ENCODE measurements at places on chromosomes 7 and 10.

DNA sequence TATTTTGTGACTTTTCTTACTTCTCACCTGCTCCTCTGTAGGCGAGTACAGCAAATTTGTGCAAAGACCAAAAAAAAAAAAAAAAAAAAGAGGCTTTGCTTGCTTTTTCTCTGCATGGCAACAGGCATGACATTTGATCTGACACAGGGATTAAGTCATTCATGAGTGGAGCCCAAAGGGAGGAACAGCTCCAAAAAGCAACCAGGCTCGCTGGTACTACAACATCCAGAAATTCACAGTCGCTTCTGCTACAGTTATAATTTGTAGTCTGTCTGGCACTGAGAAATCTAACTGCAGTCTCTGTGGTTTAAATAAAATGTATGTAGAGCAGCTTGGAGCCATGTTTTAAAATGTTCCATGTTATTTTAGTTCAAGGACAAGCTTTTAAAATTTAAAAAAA, 31.7 kb downstream of the MKX start:
- DNase-seq = no peak

- DNase-seq = no peak
Observed at GRCh38 chr10:113301342-113301984, 251.4 kb upstream of the HABP2 start.

DNA sequence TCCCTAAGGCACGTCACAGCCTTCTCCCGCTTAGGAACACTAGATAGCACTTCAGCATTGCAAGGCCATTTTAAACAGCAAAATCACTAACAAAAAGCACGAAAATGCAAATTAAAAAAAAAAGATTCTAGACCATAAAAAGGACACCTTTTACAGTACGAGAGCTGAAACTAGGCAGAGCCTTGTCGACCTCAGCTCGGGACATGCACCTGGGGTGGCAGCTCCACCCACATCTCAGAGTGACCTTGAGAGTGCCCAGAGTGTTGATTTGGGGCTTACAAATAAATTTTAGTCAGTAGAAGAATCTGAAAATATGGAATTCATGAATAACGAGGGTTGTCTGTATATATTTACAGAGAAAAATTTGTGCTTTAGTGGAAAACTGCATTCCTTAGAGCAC, 1.1 kb downstream of the MRPS24 start:
- DNase-seq = no peak

DNA sequence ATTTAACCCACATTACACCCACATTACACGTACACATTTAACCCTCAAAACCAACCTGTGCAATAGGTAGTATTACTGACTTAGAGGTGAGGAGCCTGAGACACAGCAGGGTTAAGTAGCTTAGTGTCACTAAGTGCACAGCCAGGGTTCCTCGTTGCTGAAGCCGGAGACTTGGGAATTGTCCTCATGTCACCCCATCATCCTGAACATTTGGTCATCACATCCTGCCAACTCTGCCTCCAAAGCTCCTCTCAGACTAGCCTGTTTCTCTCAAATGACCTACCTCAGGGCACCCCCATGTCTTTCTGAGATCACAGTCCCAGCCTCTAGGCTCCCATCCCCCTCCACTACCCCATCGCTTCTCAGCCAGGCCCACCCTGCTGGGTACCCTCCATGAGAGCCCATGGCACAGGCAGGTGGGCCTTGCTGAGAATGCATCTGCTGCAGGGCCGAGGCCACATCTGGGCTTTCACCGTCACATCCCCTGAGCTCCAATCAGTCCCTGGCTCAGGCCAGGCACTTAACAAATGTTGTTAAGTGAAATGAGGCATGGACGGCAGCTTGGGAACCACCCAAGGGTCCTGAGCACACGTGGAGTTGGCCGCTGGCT, 21.1 kb upstream of the PCBD1 start:
- no peak for DNase-seq

DNA sequence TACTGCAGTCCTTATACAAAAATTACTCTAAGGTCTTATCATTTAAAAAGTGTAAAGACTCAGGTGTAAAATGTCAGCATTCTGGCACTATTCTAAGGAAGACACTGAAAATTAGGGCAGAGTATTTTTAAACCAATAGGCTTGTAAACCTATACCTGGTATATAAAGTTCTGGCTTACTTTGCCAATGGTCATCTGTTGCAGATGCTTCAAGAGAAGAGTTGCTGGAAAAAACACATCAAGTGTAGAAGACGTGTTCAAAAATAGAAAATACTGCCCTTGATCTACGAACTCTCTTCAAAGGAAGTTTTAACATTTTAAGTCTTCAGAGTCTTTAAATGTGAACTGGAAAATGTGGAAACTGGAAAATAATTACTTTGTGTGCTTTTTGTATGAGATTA, 23.9 kb downstream of the NT5C3A start:
- DNase-seq = no peak

GRCh38 chr10:58177362-58177947, 90.2 kb downstream of the IPMK start:
- DNase-seq = no peak

- no peak for DNase-seq
Observed at GRCh38 chr7:72223351-72223750, 188.8 kb downstream of the CALN1 start.

DNA sequence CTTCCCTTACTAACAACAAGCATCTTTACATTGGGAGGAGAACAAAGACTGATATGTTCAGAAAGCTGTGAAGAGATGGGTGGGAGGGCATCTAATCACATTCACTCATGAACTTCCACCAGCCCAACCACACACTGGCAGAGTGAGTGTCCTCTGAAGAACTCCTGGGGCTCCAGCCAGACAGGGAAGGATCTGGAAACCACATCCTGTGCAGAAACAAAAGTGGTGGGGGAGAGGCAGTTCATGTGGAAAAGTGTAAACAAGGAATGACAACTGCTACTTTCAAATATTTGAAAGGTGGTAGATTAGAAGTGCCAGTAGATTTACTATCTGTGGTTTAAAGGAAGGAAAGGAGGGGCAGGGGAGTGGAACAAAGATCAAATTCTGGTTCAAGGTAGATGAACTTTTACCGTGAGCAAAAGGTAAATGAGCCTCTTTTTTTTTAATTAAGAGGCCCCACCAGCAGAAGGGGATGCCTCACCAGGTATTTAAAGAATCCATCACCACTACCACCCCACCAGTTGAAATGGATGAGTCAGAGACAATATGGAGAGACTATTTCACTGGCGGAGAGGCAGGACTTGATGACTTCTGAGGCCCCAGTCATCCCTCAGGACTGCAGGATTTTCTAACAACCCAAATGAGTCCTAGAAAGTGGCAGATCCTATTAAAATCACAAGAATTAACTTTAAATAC, 34.5 kb downstream of the GOT1 start:
- DNase-seq = no peak

DNA sequence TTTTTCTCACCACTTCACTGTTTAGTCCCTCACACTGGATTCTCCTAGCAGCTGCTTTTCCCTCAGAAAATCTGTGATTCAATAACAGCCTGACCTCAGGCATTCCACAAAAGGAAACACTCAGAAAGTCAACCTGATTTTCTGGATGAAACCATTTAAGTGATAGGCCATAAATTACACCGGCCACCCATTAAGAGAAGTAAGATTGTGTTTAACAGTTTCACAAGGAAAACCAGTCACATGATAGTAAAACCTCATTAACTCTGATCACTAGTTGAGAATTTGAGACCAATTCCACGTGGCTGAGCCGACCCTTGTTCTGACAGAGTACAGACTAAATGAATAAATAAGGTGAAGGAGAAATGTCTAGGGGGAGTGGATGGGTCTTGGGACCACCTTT, 7.7 kb downstream of the GRM8 start:
- peak; percentile 26 for DNase-seq

DNA sequence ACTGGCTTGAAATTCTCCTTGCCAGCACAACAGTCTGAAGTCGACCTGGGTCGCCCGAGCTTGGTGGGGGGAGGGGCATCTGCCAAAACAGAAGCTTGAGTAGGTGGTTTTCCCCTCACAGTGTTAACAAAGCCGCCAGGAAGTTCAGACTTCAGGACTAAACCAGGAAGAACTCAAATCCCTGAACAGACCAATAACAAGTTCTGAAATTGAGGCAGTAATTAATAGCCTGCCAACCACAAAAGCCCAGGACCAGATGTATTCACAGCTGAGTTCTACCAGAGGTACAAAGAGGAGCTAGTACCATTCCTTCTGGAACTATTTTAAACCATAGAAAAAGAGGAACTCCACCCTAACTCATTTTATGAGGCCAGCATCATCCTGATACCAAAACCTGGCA, 45.3 kb downstream of the LRRC72 start:
- no peak for DNase-seq

DNA sequence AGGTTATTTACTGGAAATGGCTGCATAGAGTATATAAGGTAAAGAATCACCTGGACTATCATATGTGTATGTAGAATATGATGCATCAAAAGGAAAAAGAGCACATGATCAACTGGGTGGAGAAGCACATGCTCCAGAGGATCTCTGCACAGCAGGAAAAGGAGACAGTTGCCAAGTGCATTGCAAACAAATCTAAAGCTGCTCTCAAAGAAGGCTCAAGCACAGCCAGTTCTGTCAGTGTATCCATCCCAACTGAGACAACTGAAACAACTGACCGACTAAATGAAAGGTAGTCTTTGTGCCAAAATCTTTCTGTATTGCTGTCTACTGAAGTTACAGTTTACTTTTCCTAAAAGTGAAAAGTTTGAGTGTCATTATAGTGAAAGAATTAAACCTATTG, 83.2 kb upstream of the SGCE start:
- no peak for DNase-seq

All from NCI-H187 (cell line).